Osteocyte (in vitro differentiated cells): ENCODE measurements at places on chromosomes 5 and 9.

DNA sequence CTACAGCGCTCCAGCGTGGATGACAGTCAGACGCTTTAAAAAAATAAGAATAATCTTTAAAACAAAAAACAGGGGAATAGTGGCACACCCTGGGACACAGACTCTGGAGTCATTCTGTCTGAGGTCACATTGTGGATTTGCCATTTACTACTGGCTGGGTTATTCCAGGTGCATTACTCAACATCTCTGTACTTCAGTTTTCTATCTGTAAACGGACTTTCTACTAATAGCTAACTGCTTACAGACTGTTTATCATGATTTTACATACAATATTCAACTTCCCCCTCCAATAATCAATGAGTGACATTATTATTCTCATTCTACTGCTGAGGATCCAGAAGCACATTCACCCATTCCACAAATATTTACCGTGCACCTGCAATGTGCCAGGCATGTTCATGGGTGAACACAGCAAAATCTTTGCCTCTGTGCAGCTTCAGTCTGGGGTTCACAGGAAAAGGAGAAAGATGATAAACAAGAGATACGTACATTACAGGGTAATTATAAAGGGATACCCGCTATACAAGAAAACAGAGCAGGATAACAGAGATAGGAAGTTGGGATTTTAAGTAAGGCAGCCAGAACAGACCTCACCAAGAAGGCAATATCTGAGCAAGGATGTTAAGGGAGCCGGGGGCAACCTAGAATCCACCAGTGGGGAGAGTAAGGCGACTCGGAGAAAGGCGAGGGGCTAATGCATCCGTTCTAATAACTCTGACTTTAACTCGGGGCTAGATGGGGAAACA lies 984 bp upstream of the RAD23B start:
- no peak for DNase-seq

- no peak for DNase-seq
Measured at GRCh38 chr5:82551840-82552385, 273.8 kb upstream of the RPS23 start.

- DNase-seq, result peak; percentile 81
Measured at GRCh38 chr5:141876628-141877355, 1.4 kb downstream of the PCDH1 start.

DNA sequence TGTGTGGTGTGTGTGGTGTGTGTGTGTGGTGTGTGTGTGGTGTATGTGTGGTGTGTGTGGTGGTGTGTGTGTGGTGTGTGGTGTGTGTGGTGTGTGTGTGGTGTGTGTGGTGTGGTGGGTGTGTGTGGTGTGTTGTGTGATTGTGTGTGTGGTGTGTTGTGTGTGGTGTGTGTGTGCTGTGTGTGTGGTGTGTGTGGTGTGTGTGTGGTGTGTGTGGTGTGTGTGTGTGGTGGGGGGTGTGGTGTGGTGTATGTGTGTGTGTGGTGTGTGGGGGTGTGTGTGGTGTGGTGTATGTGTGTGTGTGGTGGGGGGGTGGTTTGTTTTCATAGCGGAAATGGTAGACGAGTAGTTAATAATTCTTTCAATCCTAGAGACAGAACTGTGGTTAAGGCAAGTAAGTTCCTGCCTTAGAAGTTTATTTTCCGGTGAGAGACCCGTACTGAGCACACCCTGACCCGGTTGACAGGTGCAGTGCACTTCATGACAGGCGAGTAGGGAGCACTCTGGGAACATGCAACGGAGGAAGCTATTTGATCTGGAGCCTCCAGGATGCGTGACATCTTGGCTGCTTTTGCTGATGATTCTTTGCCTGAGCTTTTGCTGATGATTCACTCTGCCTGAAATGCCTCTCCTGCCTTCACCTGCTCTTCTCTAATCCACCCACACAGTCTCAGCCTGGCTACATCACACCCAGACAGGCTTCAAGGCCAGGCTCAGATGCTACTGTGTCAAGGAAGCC lies 21.7 kb upstream of the FAT2 start:
- no peak for DNase-seq

DNA sequence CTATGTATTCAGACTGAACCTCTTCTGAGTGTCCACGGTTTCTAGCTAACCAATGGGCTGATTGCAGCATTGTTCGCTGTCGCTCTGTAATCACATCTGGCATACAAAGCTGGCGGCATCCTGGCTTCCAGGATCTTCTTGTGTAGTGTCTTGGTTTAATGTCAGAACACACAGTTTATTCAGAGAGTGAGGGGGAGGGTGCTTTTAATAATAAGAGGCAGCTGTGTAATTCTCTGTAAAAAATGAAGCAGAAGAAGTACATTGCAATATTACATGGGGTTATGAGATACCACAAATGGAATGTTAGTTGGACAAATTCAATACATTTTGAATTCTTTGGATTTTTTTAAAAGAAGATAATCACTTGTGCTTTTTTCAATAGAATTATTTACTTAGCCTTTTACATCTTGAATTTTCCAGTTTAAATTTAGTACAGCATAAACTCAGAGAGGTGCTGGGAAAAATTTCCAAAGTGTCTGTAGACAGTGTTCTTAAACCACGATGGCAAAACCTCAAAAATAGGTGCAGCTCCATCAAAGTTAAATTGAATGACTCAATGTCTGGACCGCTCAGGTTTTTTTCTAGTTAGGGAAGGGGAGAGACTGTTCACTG lies 206.0 kb downstream of the PCSK1 start:
- no peak for DNase-seq

- DNase-seq, result no peak
Measured at GRCh38 chr5:148864113-148864841, 37.9 kb downstream of the ADRB2 start.

- DNase-seq, result no peak
Measured at GRCh38 chr5:60522292-60522905, 177.6 kb downstream of the DEPDC1B start.

GRCh38 chr5:19179571-19179970 lies 808.4 kb downstream of the CDH18 start:
- no peak for DNase-seq

DNA sequence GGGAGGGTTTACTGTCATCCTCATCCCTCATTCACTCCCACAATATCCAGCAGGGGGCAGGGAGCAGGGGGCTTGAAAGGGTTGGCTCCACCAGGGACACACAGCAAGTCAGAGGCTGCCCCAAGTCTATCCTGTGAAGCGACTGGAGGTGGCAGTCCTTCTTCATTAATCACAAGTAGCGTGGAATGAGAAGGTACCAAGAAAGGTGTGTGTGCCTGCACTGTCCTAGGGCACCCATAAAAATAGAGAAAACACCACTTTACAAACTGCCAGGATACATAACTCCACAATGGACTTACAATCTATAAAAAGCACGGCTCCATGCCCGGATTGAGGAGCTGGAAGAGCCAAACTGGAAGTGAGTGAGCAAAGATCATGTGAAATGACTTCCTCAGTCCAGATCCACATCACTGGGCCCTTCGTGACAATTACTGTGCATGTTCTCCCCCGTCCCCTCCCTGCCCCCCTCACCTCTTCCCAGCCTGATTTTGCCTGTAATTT lies 183.9 kb downstream of the SLIT3 start:
- DNase-seq, result no peak

DNA sequence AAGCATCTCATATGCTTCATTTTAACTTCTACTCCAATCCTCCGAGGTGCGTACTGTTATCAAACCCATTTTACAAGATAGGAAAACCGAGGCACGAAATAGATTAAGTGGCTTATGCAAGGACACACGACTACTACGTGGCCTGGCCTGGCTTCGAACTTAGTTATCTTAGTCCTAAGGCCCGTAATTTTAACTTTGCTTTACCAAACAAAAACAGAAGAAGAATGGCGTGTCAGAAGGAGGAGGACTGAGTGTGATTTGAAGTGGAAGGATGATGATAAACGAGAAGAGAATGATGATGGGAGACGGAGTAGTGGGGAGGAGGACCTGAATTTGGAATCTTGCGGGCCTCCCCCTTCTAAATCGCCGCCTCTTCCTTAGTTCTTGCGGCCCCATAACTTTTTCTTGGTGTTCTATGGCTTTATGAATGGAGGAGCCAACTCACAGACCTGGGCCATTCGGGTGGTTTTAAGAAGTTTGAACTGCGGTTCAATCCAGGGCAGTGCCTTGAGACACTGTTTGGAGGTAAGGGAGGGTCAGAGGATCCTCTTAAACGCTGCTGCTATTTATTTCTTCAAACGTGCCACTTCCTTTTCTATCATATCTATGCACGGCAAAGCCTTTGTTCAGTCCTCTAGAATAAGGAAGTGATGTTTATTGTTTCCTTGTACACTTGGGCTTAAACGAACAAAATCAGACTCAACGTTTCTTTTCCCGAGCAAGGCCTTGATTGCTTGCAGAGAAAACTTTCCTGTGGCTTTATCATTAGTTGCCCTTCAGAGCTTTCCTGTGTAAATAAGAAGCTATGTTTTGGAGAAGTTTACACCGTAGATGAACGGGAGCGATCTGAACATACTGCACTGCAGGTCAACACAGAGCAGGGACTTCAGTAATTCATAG lies 795 bp downstream of the CNOT8 start:
- DNase-seq, result no peak

- no peak for DNase-seq
Measured at GRCh38 chr5:136062366-136063274, 33.8 kb downstream of the TGFBI start.

DNA sequence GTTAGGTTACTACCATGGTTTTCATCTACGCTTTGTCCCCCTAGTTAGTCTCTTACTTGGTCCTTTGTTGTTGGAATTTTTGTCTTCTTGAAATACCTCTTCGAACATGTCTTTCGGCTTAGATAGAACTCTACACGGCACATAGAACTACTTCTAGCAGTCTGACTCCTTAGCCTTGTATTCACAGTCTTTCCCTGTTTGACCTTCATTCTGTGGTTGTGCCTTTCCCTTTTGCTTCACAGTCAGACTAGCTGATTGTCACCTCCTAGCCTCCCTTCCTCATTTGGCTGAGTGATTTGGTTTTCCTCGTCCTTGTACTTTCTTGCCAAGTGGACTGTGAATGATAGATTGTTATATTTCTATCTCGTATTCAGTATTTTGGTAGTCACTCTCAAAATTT lies 10.7 kb downstream of the SMAD5 start:
- no peak for DNase-seq

GRCh38 chr9:92709954-92710353 lies 40.0 kb upstream of the IPPK start:
- DNase-seq, result peak; percentile 68

DNA sequence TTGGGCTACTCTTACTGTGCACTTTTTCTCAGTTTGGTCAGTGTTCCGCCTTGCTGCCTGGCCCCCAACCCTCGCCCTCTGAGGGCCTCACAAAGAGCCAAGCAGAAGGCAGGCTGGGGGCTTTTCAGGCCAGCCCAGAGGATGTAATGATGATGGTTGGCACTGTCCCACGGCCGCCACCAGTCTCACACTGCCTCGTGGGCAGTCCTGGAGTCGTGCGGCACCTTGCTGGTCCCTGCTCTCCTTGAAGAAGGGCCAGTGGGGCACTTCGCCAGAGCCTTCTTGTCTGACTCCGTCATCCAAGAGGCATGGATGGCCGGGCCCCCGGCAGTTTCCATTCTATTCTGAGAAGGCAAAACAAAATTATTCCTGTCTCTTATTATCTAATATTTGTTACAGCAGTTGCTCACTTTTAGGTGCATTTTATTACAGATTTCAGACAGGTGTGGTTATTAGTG lies 21.0 kb downstream of the TENT4A start:
- DNase-seq, result no peak

DNA sequence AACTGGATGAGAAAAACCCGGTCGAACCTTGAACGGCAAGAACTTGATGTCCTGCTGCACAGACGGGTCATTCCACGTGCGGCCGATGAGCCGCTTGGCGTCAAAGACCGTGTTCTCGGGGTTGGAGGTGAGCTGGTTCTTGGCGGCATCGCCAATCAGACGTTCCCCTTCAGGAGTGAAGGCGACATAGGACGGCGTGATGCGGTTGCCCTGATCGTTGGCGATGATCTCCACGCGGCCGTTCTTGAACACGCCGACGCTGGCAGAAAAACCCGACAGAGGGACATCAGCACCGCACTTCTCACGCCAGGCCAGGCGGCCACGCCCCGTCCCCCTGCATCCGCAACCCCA lies 519 bp downstream of the HSPA5 start:
- DNase-seq, result no peak

GRCh38 chr9:109016132-109016531 lies 2.8 kb upstream of the CTNNAL1 start:
- no peak for DNase-seq

GRCh38 chr9:28747351-28747985 lies 1174.2 kb upstream of the C9orf72 start:
- DNase-seq, result no peak

DNA sequence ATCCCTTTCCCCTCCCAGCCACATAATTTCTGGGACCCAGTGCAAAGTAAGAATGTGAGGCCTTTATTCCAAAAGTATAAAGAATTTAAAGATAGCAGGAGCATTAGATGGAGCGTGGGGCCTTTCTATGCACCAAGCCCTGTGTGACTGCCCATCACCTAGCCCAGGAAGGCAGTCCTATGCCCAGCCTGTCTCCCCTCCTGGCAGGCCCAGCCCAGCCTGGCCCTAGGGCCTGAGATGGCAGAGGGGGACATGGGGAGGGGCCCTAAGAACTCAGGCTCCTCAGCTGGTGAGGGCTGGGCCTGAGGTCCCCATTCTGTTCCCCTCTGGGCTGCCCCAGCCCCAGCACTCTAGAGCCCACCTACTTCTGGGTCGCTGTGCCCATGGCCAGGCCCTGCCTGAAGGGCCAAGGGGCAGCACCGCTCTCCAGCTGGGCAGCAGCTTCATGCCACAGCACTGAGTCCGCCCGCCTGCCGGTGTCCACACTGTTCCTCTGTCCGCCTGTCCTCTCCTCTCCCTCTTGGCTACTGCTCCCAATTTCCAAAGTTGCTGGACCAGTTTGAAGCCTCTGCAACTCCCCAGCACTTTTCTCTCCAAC lies 995 bp upstream of the SLC23A1 start:
- DNase-seq, result no peak

DNA sequence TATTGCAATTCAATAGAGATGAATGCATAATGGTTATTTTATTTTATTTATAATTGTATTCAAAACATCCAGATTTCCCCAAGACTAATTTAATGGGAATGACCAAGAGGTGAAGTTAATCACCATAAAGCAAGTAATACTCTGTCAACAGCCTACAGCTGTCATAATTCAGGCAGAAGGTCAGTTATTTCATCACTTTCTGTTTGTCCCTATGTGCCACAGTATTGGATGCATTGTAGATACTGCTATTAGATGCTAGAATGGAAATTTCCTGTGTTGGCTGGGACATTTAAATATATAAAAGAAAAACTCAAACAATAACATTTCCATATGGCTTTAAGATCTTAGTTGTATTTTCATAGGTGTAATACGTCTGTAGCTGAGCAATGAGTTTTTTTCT lies 56.7 kb upstream of the MINAR2 start:
- no peak for DNase-seq

- DNase-seq, result no peak
Measured at GRCh38 chr9:76657265-76657664, 107.0 kb upstream of the PCA3 start.

- DNase-seq, result no peak
Measured at GRCh38 chr5:117562647-117563046, 988.0 kb upstream of the SEMA6A start.
